ENCODE measurements at places on chromosomes 16 and 17.

GRCh38 chr17:44322236-44322895 lies 2.3 kb downstream of the SLC25A39 start:
- no peak for DNase-seq

DNA sequence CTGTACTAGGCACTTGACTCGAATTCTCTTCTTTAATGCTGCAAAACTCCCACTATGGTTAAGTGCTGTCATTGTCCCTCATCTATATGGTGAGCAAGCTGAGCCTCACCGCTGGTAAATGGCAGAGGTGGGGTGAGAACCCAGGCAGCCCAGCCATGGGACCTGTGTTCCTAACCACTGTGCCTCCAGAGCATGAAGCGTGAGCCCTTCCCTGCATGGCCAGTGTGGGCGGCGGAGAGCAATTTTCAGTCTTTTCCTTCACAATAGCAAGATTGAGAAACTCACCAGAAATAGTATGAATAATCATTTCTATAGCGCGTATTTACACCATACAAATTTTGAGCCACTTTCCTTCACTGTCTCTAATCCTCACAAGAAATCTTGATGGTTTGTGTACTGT lies 9.2 kb downstream of the BFAR start:
- no peak for DNase-seq

- no peak for DNase-seq
Measured at GRCh38 chr17:63634163-63634562, 11.9 kb downstream of the MAP3K3 start.

DNA sequence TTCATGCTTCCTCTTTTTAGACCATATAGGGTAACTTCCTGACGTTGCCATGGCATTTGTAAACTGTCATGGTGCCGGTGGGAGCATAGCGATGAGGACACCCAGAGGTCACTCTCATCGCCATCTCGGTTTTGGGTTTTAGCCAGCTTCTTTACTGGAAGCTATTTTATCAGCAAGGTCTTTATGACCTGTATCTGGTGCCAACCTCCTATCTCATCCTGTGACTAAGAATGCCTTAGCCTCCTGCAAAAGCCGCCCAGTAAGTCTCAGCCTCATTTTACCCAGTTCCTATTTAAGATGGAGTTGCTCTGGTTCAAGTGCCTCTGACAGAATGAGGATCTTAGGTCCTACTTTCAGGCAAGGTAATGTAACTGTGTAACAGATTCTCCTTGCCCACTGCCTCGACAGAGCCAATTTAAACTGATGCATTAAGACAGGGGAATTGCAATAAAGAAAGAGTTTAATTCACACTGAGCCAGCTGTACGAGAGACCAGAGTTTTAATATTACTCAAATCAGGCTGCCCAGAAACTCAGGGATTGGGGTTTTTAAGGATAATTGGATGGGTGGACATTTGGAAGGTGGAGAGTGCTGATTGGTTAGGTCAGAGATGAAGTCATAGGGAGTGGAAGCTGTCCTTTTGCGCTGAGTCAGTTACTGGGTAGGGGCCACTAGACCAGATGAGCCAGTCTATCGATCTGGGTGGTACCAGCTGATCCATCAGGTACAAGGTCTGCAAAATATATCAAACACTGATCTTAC lies 59.9 kb upstream of the ATF7IP2 start:
- no peak for DNase-seq

GRCh38 chr17:50297407-50297865 lies 23.2 kb downstream of the TMEM92 start:
- peak; percentile 66 for DNase-seq

- peak; percentile 50 for DNase-seq
Measured at GRCh38 chr17:7323731-7324437, 5.3 kb downstream of the NEURL4 start.

DNA sequence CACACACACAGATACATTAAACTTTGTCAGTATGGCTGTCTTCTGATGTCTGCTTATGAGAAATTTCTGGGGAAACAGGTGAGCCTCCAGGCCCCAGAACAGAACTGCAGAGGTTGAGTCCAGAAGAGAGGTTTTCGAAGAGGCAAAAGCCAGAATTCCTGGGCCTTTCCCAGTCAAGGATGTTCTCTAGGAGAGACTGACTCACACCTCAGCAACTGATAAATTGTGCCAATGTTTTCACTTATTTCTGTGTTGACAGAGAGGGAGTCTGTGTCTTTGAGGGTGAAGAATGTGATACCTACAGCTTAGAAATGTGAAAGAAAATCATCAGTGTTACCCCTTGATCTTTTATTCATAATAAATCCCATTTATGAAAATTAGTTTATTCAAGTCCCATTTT lies 30.3 kb downstream of the LDHD start:
- no peak for DNase-seq

- no peak for DNase-seq
Measured at GRCh38 chr16:17357307-17358062, 113.3 kb downstream of the XYLT1 start.

GRCh38 chr17:56710986-56711385 lies 117.5 kb downstream of the NOG start:
- no peak for DNase-seq

DNA sequence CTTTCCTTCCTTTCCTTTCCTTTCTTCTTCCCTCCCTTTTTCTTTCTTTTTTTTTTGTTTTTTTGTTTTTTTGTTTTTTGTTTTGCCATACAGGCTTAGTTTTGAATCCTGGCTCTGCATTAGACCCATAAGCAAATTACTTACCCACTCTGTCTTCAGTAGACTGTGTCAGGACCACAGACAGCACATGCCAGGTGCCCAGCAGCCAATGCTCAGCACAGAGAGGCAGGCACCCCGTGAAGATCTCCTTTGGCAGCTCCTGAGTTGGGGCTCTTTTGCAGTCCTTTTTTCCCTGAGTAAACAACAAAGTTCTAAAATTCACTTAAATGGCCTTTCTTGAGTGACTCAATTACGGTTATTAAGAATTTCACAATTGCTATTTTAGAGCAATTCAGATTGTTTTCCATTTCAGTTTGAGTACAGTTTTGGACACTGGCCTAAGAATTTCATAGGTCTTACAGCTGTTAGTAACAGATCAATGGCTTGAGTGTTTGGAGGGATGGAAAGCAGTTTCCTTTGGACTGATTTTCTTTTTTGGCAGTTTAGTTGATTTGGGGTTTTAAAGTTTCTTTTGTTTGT lies 26.2 kb upstream of the SLC5A11 start:
- DNase-seq = no peak

DNA sequence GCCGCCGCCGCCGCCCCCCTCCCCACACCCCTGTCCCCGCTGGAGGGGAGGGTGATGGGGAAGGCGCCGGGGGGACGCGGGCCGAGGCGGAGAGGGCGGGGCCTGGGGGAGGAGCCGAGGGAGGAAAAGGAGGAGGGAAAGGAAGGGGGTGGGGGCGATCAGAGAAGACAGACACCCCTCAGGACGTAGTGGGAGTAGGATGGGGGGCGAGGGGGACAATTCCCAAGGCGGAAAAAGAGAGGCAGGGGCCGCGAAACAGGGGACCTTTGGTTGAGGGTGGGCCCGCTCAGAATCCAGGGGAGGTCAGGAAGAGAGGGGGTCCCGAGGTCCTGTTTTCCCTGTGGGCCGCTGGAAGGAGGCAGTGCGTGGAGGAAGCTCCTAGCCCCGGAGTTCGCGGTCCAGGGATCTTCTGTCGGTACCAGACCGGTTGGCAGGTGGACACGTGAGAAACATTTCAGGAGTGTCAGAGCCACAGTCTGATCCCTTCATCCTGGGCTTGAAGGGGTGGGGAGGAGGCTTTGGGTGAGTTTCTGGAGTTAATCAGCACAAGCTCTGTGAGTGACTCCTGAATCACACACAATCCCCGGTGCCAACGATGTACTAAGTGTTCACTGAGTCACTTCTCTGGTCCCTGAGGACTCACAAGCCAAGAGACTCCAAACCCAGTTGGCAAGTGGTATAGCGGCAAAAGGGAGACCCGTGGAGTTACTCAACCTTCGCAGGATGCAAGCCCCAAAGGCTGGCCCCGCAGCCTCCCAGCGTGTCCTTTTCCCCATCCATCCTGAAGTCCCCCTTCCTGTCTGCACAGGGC lies at the start of gene XYLT1:
Gene XYLT1, minus strand, starts transcription at position 53 of the 811 bp plus-strand sequence. CDS start 164 bp downstream, outside the sequence.
- peak; percentile 53 for DNase-seq

GRCh38 chr16:86573646-86574508 lies 4.5 kb upstream of the FOXL1 start:
- no peak for DNase-seq

DNA sequence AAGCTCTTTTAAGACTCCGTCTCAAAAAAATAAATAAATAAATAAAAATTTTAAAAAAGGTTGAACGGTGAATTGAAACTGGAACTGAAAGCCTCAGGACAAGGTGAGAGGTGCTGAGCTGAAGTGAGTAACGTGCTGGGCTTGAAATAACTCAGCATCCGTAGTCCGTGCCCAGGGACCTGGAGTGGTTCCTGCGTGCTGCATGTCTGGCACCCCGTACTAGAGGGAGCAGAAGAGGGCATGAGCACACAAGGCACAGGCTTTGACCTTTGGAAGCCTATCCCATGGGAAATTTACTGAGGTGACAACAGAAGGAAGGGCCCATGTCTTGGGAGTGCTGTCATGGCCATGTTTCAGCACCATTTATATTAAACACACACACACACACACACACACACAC lies 4.5 kb upstream of the MEIOB start:
- no peak for DNase-seq

DNA sequence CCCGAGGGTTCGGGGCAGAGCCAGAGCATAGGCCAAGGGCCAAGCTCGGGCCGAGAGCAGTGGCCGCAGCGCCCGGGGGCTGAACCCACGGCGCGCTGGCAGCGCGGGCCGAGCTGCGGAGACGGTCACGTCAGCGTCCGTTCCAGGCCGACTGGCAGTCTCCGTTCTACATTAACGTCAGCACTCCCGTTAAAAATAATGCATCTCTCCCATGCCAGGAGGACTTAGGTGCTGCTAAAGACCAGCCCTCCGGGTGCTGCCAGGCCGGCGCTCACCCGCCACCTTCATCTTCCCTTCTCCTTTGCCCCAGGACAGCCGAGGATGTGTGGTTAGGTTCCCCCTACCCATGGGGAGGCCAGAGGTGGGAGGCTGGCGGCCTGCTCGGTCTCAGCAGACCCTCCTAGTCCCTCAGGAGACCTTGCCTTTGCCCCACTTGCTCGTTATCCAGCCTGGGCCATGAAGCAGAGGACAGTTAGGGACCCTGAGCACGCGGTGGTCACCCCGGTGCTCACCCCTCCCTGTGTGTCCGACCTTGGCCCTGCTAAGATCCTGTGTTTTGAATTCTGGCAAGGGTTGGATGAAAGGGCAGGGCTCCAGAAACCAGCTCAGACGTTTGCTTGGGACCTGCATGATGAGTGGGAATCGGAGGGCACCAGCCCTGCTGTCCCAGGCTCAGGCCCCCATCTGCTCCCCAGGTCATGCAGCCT lies 572 bp downstream of the MPG start:
- DNase-seq = no peak

DNA sequence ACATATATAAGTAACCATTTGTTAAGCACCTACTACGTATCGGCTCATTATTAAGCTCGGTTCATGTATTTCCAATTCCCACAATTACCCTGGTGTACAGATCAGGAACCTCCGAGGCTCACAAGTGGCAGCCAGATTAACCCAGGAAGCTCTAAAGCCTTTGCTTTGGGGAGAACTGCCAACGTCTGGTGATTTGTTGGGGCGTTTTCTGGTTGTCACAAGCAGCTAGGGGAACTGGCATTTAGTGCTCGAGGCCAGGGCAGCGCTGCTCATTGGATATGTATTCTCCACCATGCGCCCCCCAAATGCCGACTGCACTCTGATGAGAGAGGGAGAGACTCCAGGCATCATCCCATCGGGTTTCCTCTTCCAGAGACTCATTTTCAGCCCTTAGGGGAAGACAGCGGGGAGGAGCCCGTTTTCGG lies 541 bp downstream of the ZNF18 start:
- no peak for DNase-seq

- DNase-seq = no peak
Measured at GRCh38 chr16:52997922-52998321, 54.8 kb downstream of the CHD9NB start.

GRCh38 chr16:4373909-4374742 lies 2.5 kb downstream of the VASN start:
- DNase-seq = no peak

GRCh38 chr16:89332243-89332901 lies 114.9 kb downstream of the ZNF778 start:
- no peak for DNase-seq

DNA sequence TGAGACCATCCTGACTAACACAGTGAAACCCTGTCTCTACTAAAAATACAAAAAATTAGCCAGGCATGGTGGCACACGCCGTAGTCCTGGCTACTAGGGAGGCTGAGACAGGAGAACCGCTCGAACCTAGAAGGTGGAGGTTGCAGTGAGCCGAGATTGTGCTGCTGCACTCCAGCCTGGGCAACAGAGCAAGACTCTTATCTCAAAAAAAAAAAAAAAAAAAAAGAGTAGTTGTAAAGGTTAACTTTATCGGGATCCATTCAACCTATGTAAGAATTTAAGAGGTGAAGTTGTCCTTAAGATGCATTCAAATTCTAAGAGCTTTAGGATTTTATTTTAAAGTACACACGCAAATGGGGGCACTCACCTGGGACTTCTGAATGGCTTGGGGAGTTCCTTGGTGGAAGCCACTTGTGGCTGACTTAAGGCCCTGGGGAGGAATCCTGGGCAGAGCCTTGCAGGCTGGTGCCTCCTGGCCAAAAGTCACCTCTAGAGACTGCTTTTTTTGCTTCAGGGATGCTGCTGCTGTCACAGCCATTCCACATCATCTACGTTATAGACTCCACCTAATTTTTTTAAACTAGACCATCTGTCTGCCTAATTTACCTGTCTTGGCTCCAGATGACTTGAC lies 3.3 kb downstream of the CTCF start:
- DNase-seq = no peak

- DNase-seq = no peak
Measured at GRCh38 chr16:27316038-27316680, 2.4 kb downstream of the IL4R start.

GRCh38 chr16:57622361-57623250 lies 5.8 kb upstream of the ADGRG1 start:
- no peak for DNase-seq
